ENCODE measurements at places on chromosomes 11 and 22.

DNA sequence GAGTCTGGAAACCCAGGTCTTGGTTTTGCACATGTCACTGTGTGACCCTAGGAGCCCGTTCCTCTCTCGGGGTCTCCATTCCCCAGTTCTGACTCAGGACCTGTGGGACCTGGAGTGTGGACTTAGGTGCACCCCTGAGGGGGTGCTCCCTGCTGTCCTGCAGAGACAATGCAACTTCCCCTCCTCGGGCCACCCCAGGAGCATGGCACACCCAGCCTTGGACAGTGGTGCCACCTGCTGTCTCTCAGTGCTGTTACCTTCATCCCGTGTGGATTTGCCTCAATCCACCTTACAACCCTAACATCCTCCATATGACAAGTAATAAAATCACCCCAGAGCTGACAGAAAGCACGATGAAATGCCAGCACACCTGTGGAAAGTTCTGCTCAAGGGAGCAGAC, 27.5 kb upstream of the CRYBB3 start:
- no peak for DNase-seq

DNA sequence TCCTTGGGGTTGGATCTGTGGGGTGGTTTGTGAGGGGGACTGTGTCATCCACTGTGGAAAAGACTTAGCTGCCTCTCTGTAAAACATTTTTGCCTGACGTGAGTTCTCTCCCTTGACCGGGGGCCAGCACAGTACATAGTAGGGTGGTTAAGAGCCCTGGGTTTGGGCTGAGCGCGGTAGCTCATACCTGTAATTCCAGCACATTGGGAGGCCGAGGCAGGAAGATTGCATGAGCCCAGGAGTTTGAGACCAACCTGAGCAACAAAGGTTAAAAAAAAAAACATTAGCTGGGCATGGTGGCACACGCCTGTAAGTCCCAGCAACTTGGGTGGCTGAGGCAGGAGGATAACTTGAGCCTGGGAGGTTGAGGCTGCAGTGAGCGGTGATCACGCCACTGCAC, 74.7 kb upstream of the WNT7B start:
- DNase-seq, result no peak

DNA sequence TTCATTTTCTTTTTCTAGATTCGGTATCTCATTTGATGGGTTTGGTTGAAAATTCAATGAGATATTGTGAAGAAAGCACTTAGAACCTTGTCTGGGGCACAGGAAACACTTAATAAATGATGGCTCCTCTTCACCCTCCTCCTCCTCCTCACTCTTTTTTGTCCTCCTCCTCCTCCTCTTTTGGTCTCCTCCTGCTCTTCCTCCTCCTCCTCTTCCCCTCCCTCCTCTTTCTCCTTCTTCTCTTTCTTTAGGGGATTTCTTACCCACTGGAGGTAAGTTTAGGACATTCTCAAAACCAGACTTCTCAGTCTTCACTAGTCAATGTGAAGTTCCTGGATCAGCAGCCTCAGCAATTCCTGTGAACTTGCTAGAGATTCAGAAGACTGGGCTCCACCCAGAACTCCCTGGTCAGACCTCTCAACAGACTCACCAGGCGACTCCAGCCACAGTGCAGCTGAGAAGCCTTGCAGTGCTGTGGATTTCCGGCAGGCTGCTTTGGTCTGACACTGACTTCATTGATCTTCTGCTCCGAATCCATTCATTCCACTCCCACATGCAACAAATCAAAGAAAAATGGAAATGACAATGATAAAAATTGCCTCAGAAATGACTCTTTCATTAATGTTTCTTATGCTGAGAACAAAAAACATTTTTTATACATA, 368.6 kb upstream of the B3GAT1 start:
- no peak for DNase-seq

DNA sequence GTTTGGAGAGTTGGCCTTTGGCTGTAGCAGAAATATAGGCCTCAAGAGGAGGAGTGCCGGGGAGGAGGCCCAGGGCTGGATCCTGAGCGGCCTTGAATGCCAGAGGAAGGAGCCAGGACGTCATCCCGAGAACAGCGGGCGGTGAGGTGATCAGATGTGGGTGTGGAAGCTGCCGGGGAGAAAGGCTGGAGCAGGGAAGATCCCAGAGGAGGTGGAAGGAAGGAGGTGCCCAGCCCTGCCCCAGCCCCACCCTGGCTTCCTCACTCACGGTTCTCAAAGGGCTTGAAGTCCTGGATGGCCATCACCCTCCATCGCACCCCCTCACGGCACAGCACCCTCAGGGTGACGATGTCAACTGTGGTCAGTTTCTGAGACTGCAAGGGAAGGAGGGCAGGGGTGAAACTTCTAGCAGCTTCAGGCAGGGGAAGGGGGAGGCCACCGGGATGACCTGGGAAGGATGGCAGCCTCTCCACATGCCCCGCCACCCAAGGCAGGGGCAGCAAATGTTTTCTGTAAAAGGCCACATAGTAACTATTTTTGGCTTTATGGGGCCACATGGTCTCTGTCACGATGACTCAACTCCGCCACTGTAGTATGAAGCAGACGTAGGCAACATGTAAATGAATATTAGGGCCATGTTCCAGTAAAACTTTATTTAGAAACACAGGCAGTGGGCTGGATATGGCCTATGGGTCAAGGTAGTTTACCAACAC, 10.7 kb downstream of the IL2RB start:
- DNase-seq, result no peak

GRCh38 chr22:23763579-23763945, 772 bp downstream of the C22orf15 start:
- no peak for DNase-seq
